ENCODE measurements at places on chromosomes 11 and 22.

GRCh38 chr11:60919956-60920355, 4.3 kb upstream of the TMEM132A start:
- DNase-seq = no peak

GRCh38 chr11:133271871-133272776, 260.2 kb downstream of the OPCML start:
- no peak for DNase-seq

DNA sequence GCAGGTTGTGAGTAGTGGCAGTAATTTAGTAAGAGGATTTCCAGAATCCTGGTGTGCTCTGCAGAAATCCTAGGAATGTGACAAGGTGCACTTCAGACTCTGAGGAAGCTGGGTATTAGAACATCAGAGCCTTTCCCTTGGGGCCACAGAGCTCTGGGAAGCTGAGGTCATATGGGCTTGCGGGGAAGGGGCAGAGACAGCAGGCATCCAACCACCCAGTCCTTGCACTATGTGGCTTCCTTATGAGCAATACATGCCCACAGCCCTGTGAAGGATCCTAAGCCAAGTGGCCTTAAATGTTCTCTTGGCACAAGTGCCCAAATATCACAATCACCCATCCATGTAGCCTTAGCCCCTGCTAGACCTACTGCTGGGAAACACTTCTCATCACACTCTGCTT, 46.2 kb downstream of the P4HA3 start:
- DNase-seq = no peak

GRCh38 chr11:12376259-12377081, 901 bp upstream of the PARVA start:
- DNase-seq = peak; percentile 89

GRCh38 chr22:21642584-21643448, 714 bp downstream of the SDF2L1 start:
- DNase-seq = peak; percentile 35

GRCh38 chr22:19831016-19831415, 23.7 kb downstream of the GNB1L start:
- no peak for DNase-seq

DNA sequence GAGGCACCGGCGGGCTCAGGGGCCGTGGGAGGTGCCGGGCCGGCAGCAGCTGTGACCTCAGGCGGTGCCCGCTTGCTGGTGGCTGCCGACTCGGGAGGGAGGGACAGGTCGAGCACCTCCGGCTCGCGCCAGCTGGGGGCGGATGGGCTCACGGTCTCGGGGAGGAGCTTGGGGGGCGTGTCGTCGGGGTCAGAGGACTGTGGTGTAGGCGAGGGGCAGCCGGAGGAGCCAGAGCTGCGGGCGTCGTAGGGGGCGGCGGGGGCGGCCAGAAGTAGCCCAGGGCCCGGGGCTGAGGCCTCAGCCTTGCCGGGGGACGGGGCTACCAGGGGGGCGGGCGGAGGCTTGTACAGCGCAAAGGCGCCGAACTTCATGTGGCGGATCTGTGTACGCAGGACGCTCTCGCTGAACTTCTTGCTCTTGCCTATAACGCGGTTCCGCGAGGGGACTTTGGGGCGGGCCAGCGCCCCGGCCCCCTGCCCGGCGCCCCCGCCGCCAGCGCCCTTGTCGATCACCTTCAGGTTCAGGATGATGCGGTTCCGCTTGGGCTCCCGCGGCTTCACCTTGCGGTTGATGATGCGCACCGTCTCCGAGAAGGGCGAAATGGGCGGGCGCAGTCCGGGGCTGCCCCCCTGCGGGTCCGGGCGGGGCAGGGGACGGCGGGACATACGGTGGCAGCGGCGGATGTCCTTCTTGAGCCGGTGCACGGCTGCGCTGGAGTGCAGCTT, 5.5 kb downstream of the CBX6 start:
- DNase-seq = no peak

GRCh38 chr11:104370478-104370877, 206.5 kb upstream of the PDGFD start:
- no peak for DNase-seq

- DNase-seq = no peak
Observed at GRCh38 chr22:46349238-46349637, 13.7 kb downstream of the TRMU start.

DNA sequence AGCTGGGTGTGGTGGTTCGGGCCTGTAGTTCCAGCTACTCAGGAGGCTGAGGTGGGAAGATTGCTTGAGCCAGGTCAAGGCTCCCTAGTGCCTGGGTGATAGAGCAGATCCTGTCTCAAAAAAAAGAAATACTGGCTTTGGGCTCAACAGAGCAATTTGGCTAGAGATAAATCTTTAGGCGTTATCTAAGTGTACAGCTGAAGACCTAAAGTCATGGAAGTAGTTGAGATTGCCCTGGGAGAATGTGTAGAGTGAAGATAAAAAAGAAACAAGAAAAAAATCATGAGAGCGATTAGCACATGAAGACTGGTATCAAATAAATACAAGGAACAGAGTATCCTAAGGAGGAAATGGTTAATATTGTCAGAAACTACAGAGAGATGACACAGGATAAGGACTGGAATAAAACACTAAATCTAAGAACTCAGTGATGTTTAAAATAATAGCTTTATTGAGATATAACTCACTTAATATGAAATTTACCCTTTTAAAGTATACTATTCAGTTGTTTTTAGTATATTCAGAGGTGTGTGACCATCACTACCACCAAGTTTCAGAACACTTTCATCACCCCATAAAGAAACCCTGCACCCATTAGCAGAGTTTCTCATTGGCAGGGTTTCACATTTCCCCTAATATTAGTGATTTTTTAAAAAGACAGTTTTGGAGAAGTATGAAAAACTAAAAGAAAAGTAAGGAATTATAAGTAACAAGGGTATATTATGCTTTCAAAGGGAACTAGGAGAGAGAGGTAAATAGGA, 20.7 kb downstream of the PIK3C2A start:
- no peak for DNase-seq

DNA sequence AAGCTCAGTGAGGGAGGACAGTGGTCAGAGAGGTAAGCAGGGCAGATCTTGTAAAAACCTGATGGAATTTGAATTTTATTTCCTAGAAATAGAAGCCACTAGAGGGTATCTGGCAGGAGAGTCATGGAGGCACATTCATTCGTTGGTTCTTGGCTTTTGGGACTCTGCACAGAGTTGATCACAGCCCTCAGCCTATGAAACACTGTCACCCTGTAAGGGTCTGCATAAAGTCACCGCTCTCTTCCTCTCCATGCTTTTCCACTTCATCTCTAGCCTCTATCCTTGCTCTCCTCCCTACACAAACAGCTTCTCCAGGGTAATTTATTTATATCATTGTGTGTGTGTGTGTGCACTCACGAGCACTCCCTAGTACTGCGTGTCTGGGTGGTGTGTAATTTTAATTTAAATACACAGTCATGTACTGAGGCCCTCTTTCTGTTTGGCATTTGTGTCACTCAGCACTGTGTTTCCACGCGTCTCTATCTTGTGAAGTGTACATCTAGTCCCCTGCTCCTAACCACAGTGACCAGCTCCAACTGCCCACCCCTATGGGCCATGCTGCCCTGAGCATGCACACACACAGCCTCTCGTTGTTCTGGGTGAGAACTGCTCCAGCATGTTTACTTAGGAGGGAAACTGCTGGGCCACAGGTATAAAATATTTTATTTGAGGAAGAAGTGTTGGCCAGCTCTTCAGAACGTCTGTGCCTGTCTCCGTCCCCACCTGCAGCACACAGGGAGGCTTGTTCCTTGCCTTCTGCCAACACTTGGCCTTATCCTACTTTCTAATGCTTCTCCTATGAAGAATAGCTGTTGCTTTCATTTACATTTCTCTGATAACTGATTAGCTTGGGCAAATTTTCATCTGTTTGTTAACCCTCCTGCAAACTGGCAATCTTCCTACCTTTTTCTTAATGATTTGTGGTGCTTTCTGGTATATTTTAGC, 4.5 kb downstream of the KCNQ1OT1 start:
- DNase-seq = no peak

DNA sequence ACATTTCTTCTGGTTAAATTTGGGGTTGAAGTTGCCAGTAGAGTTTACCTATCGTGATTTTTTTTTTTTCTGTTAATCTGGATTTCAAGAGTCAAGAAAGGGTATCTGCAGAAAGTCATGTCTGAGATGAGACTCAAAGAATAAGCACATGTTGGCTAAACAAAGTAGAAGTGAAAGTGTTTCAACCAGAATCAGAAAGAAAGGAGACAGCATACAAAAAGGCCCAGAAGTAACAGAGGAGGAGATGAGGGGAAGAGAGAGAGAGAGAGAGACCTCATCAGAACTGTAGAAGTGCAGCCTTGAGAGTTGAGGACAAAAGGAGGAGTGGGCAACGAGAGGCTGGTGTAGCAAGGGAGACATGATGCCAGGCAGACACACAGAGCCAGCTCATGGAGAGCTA, 54.9 kb downstream of the SVIP start:
- no peak for DNase-seq

- DNase-seq = peak; percentile 72
Observed at GRCh38 chr22:27853424-27853823, 51.9 kb upstream of the MN1 start.

GRCh38 chr11:29095821-29096220, 921.0 kb downstream of the KCNA4 start:
- peak; percentile 29 for DNase-seq

Measured in AG10803 (cell line).